ENCODE measurements at places on chromosomes 11 and 22. TPM values are rescaled to one million over a fixed set of nuclear protein-coding genes. Genes with fewer than 3 reads are reported as not detected.

DNA sequence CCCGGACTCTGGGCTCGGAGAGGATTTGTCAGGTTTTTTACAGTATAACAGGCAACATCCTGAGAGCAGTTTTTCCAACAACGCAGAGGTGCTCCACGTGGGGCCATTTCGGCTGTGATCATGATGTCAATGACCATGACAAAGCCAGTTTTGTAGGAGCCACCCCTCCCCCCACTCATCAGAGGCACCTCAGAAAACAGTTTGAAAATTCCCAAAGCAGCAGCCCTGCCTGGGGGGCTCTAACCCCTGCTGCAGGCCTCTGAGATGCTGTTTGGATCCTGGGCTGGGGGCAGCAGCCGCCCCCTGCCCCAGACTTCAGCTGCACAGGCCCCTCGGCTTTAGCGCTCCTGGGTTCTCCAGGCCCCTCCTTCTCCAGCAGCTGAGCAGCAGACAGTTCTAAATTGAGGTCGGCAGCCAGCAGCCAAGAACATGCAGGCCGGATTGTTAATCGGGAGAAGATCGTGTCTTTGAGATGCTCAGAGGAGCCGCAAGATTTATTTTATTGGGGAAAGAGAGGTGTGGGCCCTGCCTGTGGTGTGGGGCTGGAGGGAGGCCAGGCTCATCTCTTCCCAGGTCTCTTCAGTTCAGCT, 19.4 kb downstream of the NFAM1 start:
- DNase-seq: no peak

- DNase-seq: no peak
Measured at GRCh38 chr11:77501758-77502157, 27.9 kb upstream of the PAK1 start.

OR10D3 gene
- not detected for polyA plus RNA-seq

- no peak for DNase-seq
Measured at GRCh38 chr11:117822074-117823033, 2.2 kb downstream of the FXYD2 start.

- DNase-seq: no peak
Measured at GRCh38 chr22:48262596-48263430, 1500.4 kb downstream of the TBC1D22A start.

- DNase-seq: no peak
Measured at GRCh38 chr11:65891219-65892136, 1.0 kb downstream of the CCDC85B start.

DNA sequence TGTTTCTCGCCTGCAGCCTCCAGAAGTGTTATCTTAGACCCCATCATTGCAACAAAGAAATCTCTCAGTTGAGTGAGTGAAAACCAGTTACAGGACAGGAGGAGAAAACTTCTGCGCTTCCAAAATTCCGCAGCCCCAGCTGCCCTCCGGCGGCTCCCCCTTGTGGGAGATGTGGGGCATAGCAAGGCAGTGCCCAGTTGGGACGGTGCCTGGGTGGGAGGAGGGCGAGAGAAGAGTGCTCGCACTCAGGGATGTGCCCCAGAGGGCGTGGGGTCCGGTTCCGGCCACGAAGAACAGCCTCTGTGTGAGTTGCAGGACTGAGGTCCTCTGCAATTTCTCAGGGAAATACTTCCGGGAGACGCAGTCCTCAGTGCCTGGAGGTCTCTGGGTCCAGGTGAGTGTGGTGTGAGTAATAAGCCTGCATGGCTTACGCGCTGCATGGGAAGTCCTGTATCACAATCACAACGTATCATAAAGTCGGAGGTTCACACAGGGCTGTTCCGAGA, 87.0 kb upstream of the BLID start:
- peak; percentile 82 for DNase-seq

- DNase-seq: no peak
Measured at GRCh38 chr11:102709201-102709945, 3.8 kb upstream of the MMP27 start.

DNA sequence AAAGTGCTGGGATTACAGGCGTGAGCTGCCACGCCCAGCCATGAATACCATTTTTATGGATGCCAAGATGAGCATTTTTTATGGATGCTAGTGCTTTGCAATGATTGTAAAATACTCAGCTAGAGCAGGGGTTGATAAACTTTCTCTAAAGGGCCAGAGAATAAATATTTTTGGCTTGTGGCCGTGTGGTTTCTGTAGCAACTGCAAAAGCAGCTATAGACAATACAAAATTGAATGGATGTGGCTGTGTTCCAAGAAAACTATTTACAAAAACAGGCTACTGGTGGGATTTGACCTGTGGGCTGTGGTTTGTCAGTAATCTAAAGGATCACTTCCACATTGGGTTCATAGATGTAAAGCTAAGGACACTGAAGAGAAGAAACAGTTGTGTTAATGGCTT, 56.0 kb downstream of the COMMD9 start:
- no peak for DNase-seq

- no peak for DNase-seq
Measured at GRCh38 chr11:92837595-92837994, 131.9 kb upstream of the MTNR1B start.

UCP2 gene
- polyA plus RNA-seq: 201 TPM

DNA sequence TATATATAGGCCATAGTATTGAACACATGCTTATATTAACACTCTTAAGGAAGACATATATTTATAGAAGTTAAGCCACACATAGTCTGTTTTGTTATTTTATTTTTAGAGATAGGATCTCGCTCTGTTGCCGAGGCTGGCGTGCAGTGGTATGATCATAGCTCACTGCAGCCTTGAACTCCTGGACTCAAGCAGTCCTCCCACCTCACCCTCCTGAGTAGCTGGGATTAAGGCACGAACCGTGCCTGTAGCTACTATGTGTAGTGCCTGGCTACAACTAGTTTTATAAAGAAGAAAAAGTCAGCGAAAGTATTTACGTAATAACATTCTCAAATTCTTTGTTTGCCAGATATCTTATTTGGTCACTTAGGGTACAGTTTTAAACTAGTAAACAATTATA, 5.6 kb upstream of the UCP2 start:
- no peak for DNase-seq

KCNJ1 gene
- 0.14 TPM for polyA plus RNA-seq

- DNase-seq: no peak
Measured at GRCh38 chr22:31177420-31178162, 17.6 kb downstream of the RNF185 start.

- no peak for DNase-seq
Measured at GRCh38 chr22:48952256-48953102, 875.2 kb downstream of the BRD1 start.

GRCh38 chr11:93510196-93510873, 32.9 kb downstream of the SMCO4 start:
- DNase-seq: no peak

GRCh38 chr11:102882389-102883024, 7.7 kb upstream of the MMP12 start:
- no peak for DNase-seq

DNA sequence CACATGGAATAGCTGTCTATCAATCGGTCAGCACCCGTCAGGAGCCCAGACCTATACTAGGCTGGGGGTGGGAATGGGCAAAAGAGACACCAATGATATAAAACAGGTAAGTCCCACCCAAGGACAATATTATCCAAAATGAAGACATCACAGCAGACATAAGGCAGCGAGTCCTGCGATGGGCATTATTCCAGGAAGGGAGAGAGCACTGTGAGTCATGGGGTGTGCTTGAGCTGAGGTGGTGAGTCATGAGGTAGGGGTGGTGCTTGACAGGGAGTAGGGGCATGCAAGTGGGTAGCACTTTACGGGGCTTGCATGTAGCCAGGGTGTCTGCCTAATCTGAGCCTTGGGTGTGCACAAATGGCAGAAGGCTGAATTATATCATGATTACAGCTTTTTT, 605.0 kb upstream of the CADM1 start:
- DNase-seq: no peak

MRE11 gene
- 11.5 TPM for polyA plus RNA-seq

- DNase-seq: peak; percentile 3
Measured at GRCh38 chr11:56783448-56784041, 35.0 kb upstream of the OR9G4 start.

TBX1 gene
- 17.2 TPM for polyA plus RNA-seq

GRCh38 chr11:37505406-37505805, 907.4 kb upstream of the RAG2 start:
- no peak for DNase-seq

- no peak for DNase-seq
Measured at GRCh38 chr11:72932132-72932570, 117.9 kb downstream of the ATG16L2 start.

GRCh38 chr22:23743303-23743705, 7.6 kb downstream of the ZNF70 start:
- peak; percentile 77 for DNase-seq

NPTXR gene
- 4.1 TPM for polyA plus RNA-seq

- DNase-seq: peak; percentile 89
Measured at GRCh38 chr11:11973361-11973800, 35.0 kb downstream of the DKK3 start.

ADORA2A gene
- polyA plus RNA-seq: 11.2 TPM

CHADL gene
- polyA plus RNA-seq: 4.9 TPM

GRCh38 chr11:88454881-88455280, 117.3 kb upstream of the CTSC start:
- no peak for DNase-seq

DNA sequence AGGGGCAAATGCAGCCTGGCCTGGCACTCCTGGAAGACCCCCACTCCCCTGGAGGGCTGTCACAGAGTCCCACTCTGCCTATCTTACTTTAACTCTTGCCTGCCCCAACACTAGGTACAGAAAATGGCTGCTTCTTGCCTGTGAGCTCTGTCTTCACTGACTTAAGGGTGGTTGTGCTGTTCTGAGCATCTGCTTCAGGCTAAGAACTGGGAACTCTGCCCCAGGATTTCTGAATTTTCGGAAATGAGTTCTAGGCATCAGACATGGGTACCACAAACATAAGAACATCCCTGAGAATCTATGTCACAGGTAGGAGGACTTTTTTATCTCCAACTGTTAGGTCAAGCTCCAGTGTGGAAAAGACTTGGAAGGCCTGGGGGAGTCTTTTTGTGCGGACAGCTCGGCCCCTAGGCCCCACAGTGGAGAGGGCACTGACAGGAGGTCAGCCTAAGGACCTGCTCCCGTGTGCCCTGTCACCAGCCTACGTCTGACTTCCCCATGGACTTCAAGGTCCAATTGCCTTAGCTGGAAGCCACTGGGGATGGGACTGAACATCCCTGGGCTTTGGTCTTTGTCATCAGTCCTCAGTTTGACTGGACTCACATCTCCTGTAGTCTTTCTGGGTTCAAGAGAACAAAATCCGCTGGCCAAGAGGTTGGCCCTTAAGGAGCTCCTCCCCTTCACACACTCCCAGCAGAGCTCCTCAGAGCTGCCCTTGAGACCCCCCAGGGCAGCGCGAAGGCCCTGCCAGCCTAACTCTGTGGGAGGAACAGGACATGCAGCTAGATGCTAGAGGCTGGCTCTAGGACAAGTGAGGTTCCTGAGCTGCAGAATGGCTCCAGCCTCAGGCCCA, 31.9 kb downstream of the PPP2R1B start:
- DNase-seq: peak; percentile 20

- DNase-seq: peak; percentile 51
Measured at GRCh38 chr11:85627332-85627997, at the start of gene DLG2. Gene DLG2 (minus strand): TSS chr11:85627344.

DNA sequence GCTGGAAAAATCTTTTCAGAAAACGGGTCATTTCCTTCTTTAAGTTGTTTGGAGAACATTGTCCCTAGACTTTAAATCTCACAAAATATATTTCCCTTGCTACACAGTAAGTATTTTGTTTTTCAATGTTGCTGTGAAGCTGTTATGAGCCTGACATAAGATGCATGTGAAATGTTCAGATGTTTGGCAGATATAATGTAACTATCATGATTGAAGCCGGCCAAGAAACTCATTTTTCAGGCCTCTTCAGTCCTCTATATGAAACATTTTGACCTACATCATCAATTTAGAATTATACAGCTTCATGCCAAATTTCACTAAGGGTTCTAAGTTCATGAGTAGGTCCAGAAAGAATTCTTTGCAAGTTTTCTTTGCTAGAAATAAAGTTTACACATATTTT, 133.8 kb downstream of the JRKL start:
- no peak for DNase-seq

DNA sequence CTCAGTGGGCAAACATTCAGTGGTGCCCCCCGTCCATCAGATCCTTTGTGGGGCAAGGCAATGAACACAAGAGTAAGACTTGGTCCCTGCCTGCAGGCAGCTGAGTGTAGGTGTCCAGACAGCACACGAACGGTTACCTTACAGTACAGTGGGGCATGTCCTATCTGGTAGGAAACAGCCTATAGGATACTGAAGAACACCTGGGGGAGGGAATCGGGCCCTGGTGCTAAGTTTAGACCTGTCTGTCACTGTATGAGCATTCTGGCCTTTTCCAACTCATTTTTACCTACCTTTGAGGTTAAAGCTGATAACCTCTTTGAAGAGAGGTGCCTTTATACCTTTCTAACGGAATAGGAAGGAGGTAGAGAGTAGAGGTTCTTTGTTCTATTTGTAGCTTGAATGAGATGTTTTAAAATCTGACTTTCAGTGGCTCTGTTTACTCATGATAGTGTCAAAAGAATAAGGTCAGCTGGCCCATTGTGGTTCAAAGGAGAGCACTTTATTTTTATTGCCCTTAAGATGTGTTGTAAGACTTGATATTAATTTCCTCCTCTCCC, 8.9 kb downstream of the ZNRF3 start:
- no peak for DNase-seq

VSIG10L2 gene
- not detected for polyA plus RNA-seq

DNA sequence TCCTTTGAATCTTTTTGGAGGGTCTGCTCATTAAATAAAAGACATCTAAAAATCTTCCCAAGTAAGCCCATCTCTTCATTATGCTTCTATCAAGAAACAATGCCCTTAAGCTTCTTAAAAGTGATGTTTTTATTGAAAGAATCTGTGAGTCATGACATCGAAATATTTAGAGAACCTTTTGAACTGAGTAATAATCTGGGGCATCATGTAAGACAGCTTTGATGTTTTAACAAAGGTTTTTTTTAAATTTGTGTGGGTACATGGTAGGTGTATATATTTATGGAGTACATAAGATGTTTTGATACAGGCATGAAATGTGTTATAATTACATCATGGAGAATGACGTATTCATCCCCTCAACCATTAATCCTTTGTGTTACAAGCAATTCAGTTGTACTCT, 46.8 kb downstream of the PLAAT5 start:
- DNase-seq: no peak

C11orf42 gene
- polyA plus RNA-seq: 0.35 TPM

PHF21A gene
- polyA plus RNA-seq: 37.4 TPM

DNA sequence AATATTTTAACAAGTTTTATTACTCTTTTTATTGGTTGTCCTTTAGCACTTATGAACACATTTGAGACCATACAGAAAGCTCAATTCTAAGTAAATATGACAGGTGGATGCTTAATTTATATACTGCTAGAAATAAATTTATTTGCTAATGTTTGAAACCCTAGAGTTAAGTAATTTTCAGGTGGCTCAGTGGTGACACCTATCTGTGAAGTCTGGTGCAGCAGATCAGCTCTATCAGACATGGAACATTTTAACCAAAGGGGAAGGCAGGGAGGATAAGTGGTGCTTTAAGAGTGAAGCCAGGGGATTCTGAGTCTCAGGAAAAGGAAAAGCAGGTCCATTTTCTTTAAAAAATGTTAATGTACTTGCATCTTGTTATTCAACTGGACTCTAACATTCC, 175.8 kb downstream of the DSCAML1 start:
- DNase-seq: no peak

All from hindlimb muscle (tissue), 1 donor.